Smooth muscle cell of the pulmonary artery (primary cell): ENCODE measurements at places on chromosomes 2 and 18. TPM values are rescaled to one million over a fixed set of nuclear protein-coding genes. Genes with fewer than 3 reads are reported as not detected.

The TANC1 gene
- total RNA-seq: 40.1 and 44.3 TPM in 2 replicates

The ERICH2 gene
- 0.39 and 0.76 TPM in 2 replicates for total RNA-seq

The GTF2A1L gene
- total RNA-seq: 1.4 and 3.8 TPM in 2 replicates

The ZSWIM2 gene
- 0.07 and 0.10 TPM in 2 replicates for total RNA-seq

The ANKRD44 gene
- total RNA-seq: 20.5 and 33.3 TPM in 2 replicates

The POTEI gene
- not detected in 2 replicates for total RNA-seq

The HOXD9 gene
- not detected in 2 replicates for total RNA-seq

The CYP20A1 gene
- 35.9 and 42.8 TPM in 2 replicates for total RNA-seq

The BMP10 gene
- total RNA-seq: not detected in 2 replicates

The ANKRD30B gene
- 0.73 and 1.4 TPM in 2 replicates for total RNA-seq

The PID1 gene
- total RNA-seq: 35.6 and 48.6 TPM in 2 replicates

The IL36B gene
- total RNA-seq: not detected in 2 replicates

The C2orf66 gene
- 0.20 and 0.59 TPM in 2 replicates for total RNA-seq

The SULT1C4 gene
- total RNA-seq: 0.13 and 0.17 TPM in 2 replicates

The ANKRD30BL gene
- total RNA-seq: not detected in 2 replicates

The AQP12B gene
- total RNA-seq: not detected in 2 replicates
